D721Med (cell line): ENCODE measurements at places on chromosomes 4 and X.

GRCh38 chrX:11363069-11363594 is 69.9 kb downstream of the AMELX start:
- no peak for DNase-seq

DNA sequence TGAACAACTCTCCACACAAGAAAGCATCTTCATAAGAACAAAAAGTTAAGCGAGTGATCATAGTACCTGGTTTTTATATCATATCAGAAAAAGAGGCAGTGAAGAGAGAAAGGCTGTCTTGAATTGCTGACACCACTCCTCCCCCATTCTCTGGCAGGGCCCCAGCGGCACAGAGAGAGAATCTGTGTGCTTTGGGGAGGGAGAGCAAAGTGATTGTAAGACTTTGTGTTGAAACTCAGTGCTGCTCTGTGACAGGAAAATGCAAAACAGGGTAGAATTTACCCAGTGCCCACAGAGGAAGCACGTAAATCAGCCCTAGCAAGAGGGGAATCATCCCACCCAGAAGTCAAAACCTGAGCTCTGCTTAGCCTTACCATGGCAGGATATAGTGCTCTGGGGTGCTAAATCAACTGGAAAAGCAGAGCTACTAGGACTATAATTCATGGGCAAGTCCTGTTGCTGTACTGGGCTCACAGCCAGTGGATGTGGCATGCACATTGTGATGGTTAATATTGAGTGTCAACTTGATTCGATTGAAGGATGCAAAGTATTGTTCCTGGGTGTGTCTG is 174.6 kb downstream of the PRR32 start:
- DNase-seq: no peak

GRCh38 chr4:4392501-4393183 is 5.7 kb downstream of the NSG1 start:
- no peak for DNase-seq

DNA sequence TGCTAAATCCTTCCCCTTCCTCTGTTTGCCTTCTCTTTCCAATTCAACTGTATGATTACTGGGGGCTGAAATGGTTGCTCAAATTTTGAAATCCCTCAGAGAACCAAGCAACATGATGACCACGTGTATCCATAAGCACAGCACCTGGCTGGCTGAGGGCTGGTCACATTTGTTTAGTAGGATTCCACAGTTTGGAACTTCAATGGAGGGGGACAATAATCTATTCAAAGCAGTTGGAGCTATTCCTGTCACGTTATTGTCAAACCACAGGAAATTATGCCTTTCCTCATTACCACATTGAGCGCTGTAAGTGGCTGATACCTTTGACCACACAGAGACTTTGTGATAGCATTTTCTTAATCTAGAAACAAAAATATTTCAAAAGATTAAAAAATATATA is 7.0 kb downstream of the TMSB4X start:
- no peak for DNase-seq

GRCh38 chrX:13471269-13471668 is 98.1 kb upstream of the EGFL6 start:
- DNase-seq: no peak

DNA sequence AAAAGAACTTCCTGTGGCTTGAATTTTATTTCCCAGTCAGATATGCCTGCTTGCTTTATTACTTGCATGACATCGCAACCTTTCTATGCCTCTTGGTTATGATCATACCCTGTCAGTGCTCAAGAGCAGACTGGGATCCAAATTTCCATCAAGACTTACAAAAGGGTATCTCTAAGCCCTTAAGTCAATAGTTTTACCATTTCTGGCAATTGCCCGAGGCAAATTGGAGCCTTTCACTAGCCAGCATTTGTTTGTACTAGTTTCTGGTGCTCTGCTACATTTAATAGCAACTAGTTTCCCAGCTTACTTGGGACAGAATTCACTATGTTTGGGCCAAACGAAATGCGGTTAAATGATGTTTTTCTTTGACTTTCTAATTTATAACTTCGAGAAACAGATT is 73.2 kb upstream of the ITM2A start:
- no peak for DNase-seq

DNA sequence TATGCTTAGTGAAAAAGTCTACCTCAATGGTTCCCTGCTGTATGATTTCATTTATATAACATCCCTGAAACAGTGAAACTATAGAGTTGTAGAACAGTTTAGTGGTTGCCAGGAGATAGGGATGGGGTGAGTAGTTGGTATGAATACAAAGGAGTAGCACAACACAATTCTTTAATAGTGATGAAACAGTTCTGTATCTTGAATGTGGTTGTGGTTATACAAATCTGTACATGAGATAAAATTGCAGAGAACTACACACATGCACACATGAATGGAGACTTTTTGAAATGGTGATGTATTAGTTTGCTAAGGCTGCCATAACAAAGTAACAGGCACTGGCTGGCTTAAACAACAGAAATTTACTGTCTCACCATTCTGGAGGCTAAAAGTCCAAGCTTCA is 677.1 kb downstream of the ADGRL3 start:
- no peak for DNase-seq

DNA sequence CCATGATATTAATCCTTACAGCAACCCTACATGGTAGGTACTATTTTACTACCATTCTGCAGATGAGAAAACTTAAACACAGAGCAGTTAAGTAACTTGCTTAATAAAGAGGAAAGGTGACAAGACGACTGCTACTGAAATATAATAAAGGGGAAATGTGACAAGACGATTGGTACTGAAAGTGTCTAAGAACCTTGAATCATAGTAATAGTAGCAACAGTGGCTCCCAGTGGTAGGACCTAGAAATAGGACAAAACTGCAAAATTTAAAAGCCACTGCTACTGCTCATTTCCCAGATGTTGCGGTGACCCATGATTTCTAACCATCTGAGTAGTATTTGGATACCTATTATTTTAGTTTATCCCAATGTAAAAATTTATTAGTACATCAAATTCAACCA is 89.5 kb downstream of the TASL start:
- no peak for DNase-seq

- DNase-seq: no peak
Measured at GRCh38 chrX:149541521-149542047, 772 bp downstream of the EOLA1 start.

- no peak for DNase-seq
Measured at GRCh38 chrX:51192104-51192503, 140.5 kb upstream of the NUDT10 start.

DNA sequence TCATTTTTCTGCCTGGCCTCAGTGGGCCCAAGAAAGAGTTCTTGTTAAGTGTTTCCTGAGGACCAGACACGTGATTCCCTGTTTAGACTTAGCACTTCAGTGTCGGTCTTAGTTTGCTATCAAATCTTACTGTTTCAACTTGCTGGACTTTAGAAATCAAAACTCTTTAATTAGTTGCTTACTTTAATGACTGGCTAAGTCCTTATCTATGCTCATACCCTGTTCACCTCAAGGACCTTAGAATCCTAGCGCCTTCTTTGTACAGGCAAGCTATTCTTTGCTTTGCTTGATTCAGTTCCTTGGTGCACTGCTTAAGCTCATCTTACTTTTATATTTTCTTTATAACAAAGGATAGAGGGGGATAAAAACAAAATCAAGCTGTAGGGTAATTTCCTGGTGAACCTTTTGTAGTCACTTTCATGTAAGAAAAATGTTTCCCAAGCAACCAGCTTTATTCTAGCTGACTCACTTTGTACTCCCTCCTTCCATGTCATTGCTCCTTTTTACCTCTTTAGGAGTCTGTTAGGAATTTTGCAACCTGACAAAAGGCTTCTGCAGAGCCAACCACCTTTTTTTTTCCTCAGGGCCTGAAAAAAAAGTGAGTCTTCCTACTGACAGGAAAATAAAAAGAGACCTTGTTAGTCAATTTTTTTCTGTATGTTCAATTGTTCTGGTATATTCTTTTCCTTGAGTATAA is 14.7 kb downstream of the WDR44 start:
- DNase-seq: no peak

DNA sequence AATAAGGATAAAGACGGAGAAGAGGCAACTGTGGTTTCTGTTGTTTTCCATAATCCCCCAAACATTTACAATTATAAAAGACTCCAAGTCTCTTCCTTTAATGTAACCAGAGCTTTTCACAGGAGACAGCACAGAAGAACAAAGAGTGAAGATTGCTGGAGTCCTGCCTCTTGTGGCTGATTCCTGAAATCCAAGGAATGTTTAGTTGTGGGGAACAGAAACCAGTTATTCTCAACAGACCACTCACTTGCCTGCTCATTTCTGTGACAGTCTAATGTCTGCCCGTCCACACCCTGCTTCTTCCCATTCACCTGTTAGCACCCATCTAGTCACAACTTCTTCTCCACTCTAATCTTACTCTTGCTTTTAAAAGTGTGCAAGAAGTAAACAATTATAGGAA is 12.1 kb downstream of the TEX13B start:
- no peak for DNase-seq

DNA sequence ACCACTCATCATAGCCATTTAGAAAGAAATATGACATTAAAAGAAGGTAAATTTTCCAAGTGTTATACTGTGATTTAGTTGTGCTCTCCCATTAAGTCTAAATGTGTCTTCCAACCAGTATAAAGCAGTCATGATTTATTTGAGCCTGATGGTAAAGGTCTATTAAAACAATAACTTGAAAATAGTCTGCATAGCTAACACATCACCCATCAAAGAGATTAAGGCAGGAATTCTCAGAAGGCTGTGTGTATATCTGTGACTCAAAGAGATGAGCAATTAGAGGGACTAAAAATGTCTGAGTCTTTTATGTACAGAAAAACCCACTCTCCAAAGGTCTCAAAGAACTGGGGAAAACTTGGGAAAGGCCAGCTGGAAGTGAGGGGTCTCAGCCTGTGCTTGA is 70.3 kb upstream of the IQCM start:
- no peak for DNase-seq

DNA sequence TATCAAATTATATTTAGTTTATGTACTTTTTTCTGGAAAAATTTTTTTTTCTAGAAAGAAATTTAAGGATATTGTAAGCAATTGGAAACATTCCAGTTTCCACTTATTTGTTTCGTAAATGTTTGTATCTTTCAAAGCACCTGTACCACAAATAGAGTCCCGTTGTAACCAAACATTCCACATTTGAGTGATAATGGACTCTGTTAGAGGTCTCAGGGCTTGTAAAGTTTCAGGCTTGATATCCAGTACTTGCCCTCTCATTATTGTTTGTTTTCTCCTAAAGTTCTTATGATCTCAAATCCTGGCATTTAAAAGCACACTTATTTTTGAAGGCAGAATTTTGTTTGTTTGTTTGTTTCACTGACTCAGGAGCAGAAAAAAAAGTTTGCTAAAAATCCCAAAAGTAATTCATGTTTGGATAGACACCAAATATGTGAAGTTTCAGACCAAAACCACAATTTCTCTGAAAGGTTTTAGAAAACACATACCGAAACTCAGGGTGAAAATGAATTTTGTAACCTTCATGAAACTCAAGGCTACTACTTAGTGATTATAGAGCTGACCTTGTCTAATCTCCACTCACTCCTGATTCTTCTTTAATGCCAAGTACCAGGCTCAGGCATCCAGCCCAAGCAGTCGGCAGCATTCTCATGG is 5.7 kb upstream of the TMEM192 start:
- DNase-seq: no peak

DNA sequence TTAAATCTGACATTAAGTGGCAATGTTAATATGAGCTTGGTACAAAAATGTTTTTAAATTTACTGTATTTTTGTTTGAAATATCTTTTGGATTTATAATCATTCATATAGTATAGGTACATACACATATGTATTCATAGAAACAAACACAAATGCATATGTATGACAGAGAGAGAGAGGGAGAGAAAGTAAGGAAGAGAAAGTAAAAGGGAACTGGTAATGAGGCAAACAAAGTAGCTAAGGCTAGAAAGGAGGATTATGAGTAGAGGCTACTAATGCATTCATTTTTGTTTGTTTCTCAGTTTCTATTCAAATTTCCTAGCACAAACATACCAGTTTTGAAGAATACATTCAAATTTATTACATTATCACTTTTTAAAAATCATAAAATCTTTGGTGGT is 132.4 kb downstream of the GLRA3 start:
- no peak for DNase-seq

GRCh38 chr4:83780053-83780733 is 244.3 kb downstream of the GPAT3 start:
- DNase-seq: no peak

- no peak for DNase-seq
Measured at GRCh38 chr4:156422576-156422975, 468.9 kb upstream of the CTSO start.

GRCh38 chr4:154019811-154020210 is 230.9 kb upstream of the SFRP2 start:
- DNase-seq: no peak

DNA sequence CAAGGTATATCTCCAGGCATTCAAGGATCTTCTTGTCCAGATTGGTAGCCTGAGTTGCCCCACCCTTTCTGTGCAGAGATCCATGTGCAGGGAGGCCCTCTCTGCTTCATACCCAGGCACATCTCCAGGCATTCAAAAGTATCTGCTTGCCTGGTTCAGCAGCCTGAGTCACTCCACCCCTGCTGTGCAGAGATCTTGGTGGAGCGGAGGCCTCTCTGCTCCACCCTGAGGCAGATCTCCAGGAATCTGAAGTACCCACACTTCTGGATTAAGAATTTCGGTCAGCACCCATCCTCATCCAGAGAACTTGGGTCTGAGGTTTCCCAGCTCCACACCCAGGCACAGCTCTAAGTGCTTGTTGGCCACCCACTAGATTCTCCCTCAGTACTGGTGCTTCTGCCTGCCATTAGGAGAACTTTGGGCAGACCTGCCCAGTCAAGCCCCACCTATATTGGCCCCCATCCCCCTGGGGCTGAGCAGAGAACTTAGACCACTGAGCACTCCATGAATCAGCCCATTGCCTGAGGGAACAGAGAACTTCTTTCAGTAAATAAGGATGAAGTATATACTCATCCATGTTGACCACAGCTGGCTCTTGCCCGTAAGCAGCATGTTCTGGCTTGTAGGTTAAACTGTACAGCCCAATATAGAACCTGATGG is 199.5 kb upstream of the ZCCHC13 start:
- no peak for DNase-seq

DNA sequence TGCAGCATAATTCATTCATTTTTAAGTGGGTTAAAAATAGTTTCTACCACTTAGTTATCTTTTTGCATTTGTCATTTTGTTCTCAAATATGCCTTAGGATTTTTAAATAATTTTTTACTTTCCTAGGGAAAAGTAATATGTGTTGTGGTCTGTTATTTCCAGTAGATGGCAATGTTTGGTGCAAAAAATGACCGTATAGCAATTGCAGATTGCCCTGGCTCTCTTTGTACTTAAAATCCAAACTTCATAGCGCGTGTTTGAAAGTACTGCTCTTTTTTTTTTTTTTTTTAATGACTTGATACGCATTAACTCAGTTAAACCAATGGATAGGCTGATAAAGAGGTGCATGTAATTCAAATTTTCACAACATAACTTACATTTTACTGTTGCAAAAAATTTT is 74.4 kb upstream of the RBMX start:
- no peak for DNase-seq

- DNase-seq: no peak
Measured at GRCh38 chrX:79170476-79171035, 26.1 kb downstream of the GPR174 start.

DNA sequence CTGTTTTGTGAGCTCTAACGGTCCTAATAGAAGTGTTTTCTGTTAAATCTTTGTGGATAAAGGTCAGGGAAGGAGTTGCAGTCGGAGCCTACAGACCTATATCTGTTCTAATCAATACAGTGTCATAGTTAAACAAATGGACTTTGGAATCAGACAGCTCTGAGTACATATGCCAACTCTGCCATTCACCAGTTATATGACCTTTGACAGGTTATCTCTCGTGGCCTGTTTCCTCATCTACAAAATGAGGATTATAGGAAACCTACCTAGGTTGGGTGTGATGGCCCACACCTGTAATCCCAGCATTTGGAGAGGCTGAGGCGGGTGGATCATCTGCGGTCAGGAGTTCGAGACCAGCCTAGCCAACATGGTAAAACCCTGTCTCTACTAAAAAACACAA is 89.7 kb downstream of the MID1IP1 start:
- DNase-seq: no peak
